Dermis blood vessel endothelial cell (primary cell): ENCODE measurements at places on chromosomes 5 and 9.

DNA sequence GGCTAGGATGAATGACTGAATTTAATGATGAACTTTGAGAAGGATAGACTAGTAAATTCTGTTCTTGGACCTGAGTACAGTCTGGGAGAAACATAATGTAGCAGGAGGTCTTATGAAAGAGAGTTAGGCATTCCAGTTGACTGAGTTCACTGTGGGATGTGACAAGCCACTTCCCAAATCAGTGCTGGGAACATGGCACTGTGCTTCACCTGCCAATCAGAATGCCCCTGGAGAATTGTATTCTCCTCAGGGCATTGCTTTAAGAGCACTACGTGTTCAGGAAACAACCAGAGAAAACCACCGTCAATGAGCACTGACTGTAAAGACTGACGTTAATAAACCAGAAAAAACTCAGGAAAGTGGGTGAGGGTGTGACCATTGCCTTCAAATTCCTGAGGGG is 1.2 kb downstream of the CCDC107 start:
- DNase-seq = peak; percentile 38

- DNase-seq = no peak
Measured at GRCh38 chr9:14967450-14968321, 57.5 kb upstream of the FREM1 start.

DNA sequence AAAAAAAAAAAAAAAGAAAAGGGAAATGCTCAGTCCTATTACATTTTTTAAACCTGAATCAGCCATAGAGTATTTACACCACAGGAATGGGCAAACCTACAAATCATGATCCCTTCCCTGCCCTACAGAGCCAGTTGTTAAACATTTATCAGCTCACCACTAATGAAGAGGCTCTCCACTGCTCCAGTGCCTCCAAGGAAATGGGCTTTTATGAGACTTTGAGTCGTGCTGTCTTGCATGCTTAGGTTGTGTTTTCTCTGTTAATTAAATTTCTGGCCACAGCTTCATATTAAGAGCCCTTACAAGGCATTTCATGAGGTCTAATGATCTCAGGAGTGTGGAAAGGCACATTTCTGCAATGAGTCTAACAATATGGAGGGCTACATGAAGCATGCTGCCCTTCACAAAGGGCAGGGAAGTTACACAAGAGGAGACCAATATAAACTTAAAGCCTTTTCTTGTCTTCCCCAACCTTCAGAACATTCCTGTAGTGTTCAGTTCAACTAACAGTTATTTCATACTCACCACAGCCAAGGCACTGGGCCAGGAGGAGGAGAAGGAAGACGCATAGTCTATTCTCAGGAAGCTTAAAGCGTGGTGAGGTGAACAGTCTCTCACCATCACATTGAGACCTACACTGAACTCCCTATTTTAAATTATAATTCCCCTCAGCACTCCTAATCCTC is 140.1 kb upstream of the ABCA1 start:
- DNase-seq = no peak

- DNase-seq = no peak
Measured at GRCh38 chr5:171906703-171907590, 99.5 kb downstream of the FBXW11 start.

DNA sequence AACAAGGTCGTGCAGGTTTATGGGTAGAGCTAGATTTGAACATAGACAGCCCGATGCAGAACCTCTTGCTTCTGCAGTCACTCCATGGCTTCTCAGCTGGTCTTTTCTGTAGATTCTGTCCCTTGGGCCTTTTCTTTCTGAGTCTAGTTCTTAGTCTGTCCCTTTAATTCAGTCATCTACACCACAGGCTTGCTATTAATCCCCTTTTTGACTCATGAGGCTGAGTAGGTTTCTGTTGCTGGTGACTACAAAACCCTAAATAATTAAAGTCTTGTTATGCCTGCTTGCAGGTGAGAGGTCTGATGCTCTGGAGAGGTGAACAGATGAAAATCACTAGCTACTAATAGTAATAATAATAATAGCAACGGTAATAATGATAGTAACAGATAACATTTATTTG is 19.3 kb upstream of the STRBP start:
- no peak for DNase-seq

DNA sequence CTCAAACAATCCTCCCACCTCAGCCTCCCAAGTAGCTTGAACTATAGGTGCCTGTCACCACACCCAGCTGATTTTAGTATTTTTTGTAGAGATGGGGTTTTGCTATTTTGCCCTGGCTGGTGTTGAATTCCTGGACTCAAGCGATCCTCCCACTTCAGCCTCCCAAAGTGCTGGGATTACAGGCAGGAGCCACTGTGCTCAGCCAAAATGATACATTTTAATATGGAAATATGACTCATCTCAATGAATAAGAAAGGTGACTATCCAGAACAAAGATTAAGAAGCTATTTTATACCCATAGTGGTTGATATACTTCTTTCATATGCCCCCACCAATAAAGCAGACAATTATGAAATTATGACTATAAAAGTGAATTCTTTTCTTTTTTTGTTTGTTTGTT is 166.2 kb downstream of the NFIB start:
- DNase-seq = no peak

GRCh38 chr5:126920291-126920690 is 110.1 kb downstream of the MARCHF3 start:
- DNase-seq = peak; percentile 57

DNA sequence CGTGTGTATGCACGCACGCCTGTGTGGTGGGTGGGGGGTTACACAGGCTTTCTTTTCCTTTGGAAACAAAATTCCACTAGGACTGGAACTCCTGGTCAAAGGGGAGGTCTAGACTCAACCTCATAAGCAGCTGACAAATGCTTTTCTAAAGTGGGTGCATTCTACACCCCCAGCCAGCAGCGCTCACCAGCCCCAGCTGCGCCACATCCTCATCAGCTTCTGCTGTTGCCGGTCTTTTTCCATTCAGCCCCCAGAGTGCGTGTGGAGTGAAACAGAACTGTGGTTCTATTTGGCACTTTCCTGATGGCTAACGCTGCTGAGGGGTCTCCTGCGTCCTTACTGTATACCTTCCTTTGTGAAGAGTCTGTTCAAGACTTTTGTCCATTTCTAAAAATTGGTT is 77.6 kb upstream of the SARDH start:
- no peak for DNase-seq

DNA sequence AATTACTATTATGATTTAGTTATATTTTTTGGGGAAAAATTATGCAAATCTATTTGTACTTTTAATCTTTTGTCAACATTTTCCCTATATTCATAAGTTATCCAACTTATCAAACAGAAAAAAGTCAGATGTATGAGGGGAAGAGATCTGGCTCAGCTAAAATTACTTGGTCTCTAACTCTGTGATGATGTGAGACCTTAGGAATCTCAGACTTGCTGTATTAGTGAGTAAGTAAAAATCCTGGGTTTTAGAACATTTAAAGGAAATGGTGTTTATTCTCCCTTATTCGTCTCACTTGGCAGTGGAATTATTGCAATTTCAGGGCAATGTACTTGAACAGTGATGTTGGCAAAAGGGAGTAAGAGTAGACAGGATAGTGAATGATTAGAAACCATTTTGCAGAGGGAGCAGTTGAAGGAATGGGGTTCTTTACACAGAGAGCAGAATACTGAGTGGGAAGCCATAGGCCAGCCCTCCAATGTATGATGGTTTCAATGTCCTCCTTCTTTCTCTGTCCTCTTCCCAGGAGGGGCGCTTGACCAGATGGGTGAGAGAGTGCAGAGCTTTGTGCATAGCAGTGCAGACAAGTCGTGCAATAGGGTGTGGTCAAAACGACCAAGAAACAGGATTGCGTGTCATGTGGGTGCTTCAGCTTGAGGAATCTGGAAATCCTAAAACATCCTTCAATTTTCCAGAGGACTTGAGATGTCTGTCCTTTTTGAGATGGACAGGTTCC is 91.7 kb downstream of the TENT4A start:
- no peak for DNase-seq

DNA sequence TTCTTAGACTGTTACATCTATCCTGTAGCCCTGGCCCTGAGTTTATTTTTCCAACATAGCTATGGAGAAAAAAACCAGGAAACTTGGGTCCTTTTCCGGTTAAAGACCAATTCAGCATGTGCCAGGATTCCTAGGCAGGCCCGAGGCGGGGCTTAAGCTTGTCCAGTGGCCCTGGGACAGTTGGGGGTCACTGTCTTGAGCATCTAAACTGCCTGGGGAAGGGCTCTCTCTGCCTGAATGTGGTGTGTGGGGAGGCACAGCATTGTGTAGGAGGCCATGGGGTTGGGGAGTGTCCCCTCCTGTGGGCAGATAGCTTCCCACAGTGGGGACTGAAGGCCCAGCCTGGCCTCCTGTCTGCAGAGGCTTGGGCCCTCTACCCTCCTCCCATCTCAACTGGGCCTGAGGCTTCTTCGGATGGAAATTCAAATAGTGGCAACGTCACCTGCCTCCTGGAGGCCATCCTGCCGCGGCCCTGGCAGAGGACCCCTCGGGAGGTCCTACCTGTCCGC is 88.8 kb downstream of the PHF2 start:
- DNase-seq = no peak

- DNase-seq = no peak
Measured at GRCh38 chr5:157574456-157575380, 857 bp downstream of the ADAM19 start.

- DNase-seq = no peak
Measured at GRCh38 chr5:17305017-17305416, 87.6 kb downstream of the BASP1 start.

GRCh38 chr5:126366199-126366560 is 57.0 kb upstream of the GRAMD2B start:
- DNase-seq = no peak

GRCh38 chr5:150279330-150280020 is 10.1 kb downstream of the CAMK2A start:
- DNase-seq = no peak

GRCh38 chr9:97737429-97737828 is 40.3 kb upstream of the XPA start:
- DNase-seq = peak; percentile 13

DNA sequence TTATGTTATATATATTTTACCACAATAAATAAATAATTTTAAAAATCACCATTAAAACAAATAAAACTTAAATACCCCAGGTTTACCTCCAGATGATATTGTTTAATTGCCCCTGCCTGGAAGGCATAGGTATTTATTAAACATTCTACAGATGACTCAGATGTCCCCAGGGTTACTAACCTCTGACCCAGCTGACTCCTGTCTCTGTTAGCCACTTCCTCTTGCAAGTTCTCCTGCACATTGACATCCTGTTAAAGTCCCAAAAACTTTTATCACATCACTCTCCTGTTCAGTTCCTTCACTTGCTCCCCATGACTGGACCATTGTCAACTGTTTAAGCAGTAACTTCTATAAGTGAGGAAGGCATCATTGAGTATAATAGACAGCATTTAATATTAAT is 37.0 kb upstream of the RAB3C start:
- DNase-seq = peak; percentile 9

DNA sequence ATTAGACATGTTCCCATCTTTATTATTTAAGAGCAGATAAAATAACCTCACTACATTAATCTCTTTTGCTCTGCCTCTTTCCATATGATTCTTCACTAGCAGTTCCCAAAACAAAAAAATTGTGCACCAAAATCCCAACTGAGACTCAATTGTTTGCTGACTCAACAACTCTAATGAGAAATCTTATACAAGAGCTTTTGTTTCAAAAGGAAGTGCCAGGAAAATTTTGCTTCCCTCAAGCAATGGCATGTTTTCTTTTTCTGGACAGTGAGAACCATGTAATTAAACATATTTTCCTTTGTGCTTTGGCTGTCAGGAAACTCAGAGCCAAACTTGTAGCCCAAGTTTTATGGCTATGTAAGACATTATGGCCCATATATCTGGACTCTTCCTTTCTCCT is 62.0 kb downstream of the TMC1 start:
- peak; percentile 70 for DNase-seq

GRCh38 chr5:36606036-36606427 is 374 bp upstream of the SLC1A3 start:
- no peak for DNase-seq
